ENCODE measurements at places on chromosomes 4 and X.

- no peak for DNase-seq
These were observed 47.3 kb downstream of the PJA1 start for GRCh38 chrX:69117876-69118526.

DNA sequence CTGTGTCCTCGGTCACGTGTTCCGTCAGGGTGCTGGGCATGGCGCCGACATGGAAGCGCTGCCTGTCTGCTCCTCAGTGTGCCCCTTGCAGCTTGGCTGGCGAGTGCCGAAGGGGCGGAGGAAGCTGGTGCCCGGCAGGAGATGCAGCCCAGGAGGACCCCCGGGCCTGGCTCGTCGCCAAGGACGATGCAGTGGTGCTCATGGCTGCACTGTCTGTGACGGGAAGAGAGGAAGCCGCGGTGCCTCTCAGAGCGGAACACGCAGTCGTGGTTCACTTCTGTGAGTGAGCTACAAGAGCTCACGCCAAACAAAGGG lies 38.1 kb downstream of the FGFRL1 start:
- DNase-seq = no peak

DNA sequence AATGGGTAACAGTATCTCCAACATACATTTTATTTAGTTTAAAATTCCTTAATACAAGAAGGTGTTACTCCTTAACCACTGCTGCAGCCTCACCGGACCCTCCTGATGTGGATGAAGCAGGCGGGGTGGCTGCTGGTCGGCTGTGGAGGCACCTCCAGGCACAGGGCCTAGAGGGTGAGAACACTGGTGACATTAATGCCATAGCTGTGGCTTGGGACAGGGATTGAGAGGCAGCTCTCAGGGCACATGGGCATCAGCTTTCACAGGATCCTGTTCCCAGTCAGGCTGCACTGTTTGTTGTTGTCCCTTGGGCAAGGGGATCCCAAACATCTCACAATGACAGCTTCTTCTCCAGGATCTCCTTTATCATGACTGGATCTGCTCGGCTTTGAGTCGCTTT lies 90.0 kb downstream of the GATB start:
- DNase-seq = no peak

- DNase-seq = no peak
These were observed 97.8 kb downstream of the PDGFC start for GRCh38 chr4:156873799-156874198.

- DNase-seq = no peak
These were observed 646 bp upstream of the FAM3A start for GRCh38 chrX:154516656-154517100.

DNA sequence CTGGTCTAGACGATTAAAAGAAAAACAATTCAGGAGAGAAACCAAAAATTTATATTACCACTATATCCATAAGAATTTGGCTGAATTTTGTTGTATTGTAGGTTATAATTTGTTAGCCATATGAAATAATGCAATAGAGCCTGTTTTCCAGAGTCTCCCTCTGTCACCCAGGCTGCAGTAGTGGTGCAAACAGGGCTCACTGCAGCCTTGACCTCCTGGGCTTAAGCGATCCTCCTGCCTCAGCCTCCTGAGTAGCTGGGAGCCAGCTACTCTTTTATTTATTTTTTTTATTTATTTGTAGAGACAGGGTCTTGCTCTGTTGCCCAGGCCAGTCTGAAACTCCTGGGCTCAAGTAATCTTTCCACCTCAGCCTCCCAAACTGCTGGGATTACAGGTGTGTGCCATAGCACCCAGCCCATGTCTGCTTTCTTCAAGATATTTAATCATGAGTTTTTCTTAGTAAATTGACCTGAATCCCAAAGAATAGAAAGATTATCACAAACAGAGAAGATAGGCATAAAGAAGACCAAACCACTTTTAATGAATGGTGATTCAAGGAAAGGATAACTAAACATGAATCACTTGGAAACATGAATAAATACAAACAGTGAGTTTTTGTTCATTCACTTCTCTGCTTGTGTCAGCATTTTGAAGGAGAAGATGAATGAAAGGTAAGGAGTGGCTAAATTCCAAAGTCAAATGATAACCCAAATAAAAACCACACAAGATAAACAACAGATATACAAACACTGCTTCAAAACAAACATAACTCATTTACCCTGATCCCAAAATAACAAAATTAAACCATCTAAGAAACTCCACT lies 82.1 kb downstream of the PPP3CA start:
- DNase-seq = no peak

DNA sequence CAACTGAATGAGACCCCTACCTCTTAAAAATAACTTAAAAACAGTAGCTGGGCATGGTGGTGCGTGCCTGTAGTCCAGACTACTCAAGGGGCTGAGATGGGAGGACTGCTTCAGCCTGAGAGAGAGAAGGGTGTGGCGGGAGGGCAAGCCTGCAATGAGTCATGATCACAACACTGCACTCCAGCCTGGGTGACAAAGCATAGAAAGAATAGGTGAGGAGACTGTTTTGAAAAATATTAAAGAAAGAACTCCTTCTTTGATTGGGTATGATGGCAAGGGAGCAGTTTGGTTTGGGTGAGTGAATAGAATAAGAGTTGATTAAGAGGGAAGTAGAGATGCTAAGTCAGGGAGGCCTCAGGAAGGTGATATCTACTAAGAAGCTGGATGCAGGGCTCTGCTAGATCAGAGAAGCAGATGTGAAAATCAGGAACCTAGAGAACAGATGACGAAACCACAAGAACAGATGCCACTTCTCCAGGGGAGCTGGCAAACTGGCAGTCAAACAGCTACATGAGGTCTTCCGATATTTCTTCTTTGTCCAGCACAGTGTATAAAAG lies 318.6 kb downstream of the OPHN1 start:
- no peak for DNase-seq

- DNase-seq = no peak
These were observed 139.4 kb upstream of the EMCN start for GRCh38 chr4:100657187-100657586.

Data from SK-N-DZ (cell line).